ENCODE measurements at places on chromosomes 5 and 9.

DNA sequence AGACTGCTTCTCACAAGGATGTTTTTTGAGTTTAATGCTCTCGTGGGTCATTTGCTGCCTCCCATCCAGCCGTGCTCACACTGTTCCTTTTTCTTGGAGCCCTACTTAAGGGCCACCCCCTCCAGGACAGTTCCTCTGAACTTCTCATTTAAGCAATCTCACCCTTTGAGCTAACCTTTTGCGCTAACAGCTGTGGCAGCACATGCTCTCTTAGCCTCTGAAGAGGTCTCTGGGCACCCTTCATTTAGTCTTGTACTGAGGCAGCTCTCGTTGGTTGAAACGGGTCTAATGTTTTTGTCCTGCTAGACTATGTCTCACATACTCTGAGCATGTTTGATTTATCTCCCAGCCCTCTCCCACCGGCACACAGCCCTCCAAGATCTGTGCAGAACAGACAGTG, 11.8 kb downstream of the ALDH1B1 start:
- no peak for DNase-seq

DNA sequence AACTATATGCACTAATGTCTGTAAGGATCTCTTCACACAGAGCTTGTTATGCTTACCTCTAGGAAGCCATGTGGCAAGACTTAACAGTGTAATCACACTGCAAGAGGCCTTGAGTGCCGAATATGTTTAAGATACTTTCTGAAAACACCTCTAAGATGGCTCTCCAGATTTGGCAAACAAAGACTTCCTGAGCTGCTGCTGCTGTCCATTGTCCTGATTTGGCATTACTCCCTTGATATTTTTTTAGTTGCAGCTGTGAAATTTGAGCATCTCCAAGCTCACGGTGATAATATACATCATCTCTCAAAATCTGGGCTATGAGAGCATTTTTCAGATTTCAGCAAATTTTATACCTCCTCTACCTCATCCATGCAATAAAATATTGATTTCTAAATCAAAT, 384.5 kb upstream of the CDH6 start:
- DNase-seq, result no peak

DNA sequence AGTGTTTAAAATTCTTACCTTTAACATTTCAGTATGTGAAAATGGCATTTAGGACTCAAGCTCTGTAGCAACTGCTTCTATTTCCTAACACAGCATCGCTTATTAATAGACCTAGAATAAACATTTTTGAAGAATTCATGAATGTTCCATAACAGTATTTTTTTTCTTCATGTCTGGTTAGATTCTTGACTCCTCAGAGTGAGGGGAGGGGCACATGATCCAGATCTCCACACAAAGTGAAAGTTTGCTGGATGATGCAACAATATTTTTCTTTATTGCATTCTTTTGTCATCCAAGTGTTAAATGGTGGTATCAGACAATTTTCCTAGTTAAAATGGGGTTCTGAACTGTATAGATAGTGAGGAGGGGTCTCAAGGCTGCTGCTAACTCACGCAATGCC, 130.8 kb upstream of the MAN2A1 start:
- DNase-seq, result no peak

- no peak for DNase-seq
Observed at GRCh38 chr9:5671711-5672353, 42.9 kb downstream of the RIC1 start.

- no peak for DNase-seq
Observed at GRCh38 chr9:37197158-37198038, 77.0 kb downstream of the ZCCHC7 start.

DNA sequence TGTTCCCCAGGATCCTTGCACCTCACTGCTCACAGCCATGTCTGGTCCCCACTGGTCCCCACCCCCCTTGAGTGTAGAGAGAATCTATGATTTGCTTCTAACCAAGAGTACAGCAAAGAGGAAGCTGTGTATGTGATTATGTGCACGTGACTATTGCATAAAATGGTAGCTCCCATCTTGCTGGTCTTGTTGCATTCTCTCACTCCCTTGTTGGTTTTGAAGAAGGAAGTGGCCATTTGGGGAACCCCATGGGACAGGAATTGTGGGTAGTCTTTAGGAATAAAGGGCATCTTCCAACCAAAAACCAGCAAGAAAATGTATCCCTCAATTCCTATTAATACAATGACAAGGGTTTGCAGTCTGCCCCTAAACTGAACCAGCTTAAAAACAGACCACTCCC, 5.2 kb upstream of the FCN2 start:
- DNase-seq, result no peak

DNA sequence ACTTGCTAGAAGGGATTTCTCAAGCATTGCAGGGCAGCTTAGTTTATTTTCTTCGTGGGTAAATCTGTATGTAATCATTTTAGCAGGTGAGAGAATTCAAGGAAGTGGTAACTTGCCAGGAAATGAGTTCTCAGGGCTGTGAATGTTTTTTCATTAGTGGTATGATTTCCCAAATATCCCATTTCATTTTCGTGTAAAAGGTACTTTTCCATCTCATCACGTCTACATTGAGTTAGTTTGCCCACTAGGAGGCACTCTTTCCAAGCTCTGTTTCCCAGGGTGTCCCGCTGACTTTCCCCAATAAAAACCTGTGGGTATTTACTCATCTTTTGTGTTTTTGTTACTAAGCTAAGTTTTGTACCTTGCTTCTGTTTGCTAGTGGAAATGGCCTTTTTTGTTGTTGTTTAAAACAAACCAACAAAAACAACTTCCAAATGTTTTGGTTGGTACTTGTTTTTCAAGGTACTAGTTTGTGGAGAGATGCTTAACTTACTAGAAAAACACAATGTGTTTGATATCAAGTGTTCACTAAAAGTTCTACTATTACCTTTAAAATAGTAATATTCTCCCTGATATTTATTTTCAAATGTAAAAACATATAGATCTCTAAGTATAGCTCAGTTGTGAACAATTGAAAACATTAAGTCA, 373.6 kb downstream of the ADGRV1 start:
- DNase-seq, result no peak

GRCh38 chr9:69627281-69627680, 44.9 kb downstream of the APBA1 start:
- DNase-seq, result no peak

DNA sequence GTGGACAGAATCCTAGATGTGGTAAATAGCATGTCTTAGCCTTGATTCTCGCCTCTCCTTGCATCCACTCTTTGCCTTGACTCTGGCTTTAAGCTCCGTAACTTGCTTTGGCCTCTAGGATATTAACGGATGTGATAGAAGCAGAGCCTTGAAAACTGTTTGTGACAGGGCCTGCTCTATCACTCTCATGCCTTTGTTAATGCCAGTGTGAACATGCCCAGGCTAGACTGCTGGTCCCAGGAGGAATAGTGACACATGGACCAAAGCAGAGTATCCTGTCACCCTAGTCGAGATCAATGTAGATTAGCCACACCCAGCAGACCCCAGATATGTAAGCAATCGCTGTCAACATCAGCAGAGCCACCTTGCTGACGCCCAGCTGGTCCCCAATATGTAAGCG, 109.9 kb upstream of the C9orf72 start:
- DNase-seq, result no peak

DNA sequence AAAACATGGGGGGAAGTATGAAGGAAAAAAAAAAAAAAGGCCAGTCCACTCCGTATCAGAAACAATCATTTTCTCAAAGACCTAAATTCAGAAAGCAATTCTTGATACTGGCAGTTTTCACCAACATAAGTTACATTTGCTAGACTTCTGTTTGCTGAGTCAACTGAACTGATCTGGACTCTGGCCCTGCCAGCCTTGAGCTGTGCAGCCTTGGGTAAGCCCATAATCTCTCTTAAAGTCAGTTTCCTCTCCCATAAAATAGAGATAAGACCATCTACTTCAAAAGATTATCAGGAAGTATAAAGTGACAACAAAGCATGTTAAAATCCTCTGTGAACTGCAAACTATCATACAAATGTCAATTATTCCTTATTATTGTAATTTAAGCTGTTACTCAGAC, 106.8 kb downstream of the MAPKAP1 start:
- no peak for DNase-seq

GRCh38 chr5:142874540-142874939, 104.4 kb downstream of the ARHGAP26 start:
- DNase-seq, result no peak

- no peak for DNase-seq
Observed at GRCh38 chr5:143495821-143496275, 92.4 kb upstream of the NR3C1 start.

- no peak for DNase-seq
Observed at GRCh38 chr5:124951661-124952060, 205.2 kb upstream of the ZNF608 start.

DNA sequence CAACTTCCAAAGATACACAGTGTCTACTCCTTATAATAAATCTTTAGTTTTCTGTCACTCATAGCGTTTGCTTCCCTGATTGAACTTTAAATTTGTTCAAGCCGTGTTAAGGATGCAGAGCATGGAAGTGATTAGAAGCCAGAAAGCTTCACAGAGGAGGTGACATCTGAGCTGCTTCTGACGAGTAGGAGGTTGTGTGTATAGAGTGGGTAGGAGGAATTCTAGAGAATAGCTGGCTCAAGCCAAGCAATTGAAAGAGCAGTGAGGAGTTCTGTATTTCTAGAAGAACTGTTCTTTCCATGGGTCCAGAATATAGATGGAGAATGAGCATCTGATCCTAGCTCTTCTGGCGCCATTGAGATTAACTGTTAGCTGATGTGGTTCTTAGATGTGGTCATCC, 6.0 kb downstream of the NUDT2 start:
- no peak for DNase-seq

DNA sequence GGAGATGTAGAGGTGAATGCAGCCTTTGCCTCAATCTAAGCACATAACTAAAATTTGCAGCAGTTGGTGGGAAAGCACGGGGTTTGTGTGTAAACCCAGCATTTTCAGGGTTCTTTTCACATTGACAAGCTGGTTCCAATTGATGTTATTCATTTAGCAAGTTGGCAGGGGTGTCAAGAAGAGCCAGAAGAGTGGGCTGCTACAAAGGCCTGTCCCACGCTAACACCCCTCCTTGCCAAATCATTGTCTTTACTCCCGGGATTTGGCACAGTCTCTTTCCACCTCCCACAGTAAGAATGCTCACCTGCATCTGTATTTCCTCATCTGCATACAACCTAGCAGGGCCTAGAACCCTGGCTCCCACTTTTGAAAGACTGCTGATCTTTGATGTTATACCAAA, 11.8 kb downstream of the RGMB start:
- DNase-seq, result no peak

GRCh38 chr9:75120686-75121085, 32.4 kb downstream of the OSTF1 start:
- no peak for DNase-seq

Measured in left renal cortex interstitium (tissue), 4 donors.